ENCODE measurements at places on chromosomes 1 and 21. TPM values are rescaled to one million over a fixed set of nuclear protein-coding genes. Genes with fewer than 3 reads are reported as not detected.

DNA sequence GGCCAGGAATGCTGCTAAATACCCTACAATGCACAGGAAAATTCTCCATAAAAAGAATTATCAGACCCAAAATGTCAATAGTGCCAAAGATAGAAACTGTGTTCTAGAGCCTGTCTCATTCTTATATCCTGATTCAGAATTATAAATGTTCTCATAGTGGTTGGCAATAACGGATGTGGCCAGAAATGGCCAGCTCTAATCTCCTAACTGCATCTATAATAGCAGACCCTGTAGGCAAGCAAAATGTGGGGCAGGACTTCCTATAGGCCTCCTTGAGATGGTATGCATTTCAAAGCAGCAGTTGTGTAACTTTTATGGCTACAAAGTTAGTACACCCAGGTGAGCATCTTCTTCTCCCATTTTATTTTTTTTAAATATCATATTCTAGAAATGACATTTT is 95.9 kb upstream of the SGIP1 start:
- no peak for DNase-seq

- peak; percentile 36 for DNase-seq
Observed at GRCh38 chr1:227934476-227935313, 13.0 kb downstream of the WNT9A start.

DNA sequence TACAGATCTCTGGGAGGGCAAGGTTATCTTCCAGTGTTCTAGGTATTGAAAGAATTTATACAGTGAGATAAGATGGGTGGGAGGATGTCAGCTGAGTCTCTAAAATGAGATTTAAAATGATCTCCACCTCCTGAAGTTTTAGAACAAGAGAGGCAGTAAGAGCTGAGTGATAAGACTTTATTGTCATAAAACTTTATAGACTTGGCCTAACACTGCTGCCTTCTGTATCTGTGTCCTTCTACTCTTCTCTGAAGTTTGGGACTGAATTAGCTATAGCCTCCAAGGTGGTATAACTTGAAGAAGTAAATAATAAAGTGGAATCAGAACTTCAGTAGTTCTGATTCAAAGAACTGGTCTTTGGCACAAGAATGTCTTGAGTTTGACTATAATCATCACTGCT is 48.3 kb downstream of the SUCO start:
- DNase-seq, result no peak

DNA sequence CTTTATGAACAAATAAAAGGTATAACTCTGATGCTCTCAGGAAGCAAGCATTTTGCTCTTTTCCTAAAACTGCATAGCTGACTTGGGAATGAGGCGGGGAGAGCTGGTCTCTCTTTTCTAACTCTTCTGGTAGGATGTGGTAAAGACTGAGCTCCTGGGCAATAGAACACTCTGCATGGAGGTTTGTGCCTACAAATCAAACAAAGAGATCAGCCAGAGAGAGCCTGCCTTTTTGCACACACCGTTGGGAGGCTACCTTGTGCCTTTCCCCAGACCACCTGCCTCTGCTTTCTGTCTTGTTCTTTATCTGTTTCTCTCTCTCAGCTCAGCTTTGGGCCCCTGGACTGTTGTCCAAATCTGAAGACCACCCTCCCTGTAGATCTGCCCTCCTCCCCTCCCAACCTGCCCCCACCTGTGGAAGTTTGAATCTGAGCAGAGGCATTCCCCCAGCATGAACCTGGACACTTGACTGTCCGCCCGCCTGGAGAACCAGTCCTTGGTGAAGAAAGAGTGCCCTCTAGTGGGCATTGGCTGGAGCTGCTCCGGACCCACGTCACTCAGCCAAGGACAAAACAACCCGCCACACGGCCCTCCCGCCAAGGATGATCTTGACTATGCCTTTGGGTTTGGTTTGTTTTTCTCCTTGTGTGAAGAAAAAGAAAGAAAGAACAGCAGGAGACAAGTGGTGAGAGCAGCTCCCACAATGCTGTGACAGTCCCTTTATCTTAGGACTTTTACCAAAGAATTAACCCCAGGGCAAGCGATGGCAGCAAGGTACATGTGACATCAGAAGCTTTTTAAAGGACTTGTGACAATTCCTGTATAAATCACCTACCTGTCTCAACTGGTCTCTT is 228.2 kb downstream of the PBX1 start:
- DNase-seq, result peak; percentile 69

DNA sequence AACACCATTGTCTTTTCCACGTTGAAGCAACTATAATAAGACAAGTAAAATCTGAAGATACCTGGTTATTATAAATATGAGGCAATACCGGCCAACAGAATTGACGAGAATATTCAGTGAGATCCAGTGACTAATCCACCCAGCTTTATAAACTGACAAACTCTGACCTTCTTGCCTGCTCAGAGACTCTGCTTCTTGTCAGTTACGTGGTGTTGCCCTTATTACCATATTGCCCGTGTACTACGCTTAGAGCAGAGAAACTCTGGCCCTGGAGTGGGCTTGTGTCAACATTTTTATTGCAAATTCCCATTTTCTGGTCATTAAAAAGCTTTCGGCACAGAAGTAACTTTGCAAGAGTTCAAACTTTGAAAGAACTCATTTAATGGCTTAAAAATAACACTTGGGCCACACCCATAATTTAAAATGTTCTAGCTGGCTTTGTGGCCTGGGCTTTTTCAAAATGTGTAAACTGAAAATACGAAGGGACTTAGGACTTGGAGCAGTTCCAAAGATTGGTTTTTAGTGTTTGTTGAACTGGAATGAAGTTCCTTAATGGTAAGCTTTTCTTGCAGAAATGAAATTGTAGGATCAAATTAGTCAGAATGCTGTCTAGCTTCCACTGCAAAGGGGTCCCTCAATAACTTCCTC is 266.2 kb downstream of the LMO4 start:
- DNase-seq, result no peak

DNA sequence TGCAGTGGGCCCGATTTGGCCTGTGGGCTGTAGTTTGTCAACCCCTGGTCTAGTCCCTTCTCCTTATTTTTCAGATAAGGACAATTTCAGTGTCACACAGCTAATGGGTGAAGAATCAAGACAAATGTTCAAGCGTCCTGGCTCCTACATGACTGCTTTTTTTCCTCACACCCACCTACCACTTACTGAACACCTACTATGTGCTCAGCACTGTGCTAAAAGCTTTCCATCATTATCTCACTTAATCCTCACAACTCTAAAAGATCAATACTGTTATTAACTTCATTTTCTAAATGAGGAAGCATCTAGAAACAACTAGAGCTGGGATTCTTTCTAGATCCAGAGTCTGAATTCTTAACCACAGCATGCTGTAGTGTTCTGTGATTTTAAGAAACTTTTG is 68.5 kb upstream of the EFHD2 start:
- DNase-seq, result no peak

- no peak for DNase-seq
Observed at GRCh38 chr1:51541313-51542050, 22.4 kb upstream of the EPS15 start.

DNA sequence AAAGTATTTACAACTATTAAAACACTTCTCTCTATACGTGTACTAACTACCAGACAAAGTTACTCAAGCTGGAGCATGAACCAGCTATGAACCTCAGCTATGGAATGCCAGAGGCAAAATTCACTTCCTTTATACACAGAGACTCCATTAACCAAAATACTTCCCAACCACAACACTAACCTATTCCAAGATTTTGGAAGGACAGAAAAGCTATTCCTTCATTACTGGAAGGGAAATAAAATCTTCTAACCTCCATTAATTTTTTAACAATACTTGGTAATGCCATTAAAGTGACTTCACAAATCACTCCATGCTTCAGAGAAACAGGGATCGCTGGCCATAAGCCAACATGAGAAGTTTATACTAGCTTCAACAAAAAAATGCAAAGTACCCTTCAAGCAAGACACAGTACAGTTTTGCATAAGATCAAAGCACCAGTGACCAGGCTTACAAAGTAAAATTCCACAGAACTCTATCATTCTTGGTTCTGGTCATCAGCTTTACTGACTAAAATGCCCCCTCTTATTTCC is 58.0 kb downstream of the PUM1 start:
- DNase-seq, result no peak

DNA sequence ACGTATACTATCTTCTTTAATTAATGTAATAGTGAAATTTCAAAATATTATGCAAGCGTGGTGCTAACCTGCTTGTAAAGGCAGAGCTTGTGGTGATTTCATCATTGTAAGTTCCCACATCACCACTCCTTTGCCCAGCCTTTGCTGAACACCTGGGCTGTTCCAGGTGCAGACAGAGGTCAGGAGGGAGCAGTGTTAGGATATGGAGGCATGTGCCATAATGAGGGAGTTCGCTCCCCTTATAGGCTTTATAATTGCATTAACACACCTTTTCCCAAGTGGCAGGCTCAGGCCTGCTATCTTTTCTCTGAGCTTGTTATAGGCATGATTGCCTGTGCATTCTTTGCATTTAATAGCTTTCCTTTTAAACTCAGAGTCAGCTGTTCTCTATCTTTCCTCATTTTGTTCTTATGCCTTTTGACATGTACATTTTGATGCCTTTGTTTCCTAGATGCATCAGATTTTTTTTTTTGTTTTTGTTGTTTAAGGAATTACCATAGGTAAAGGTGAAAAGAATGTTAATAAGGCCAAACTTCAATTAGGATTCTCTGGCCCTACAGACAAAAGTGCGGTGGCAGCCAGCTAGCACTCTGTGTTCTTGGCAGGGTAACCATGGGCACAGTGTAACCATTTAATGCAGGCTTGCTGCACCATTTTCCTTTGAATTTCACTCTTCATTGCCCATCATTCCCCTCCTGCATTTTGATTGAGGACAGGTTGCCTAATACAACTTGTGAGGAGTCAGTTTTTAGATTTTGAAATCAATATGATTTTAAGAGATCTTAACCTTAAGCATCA is 12.6 kb downstream of the NPL start:
- DNase-seq, result no peak

DNA sequence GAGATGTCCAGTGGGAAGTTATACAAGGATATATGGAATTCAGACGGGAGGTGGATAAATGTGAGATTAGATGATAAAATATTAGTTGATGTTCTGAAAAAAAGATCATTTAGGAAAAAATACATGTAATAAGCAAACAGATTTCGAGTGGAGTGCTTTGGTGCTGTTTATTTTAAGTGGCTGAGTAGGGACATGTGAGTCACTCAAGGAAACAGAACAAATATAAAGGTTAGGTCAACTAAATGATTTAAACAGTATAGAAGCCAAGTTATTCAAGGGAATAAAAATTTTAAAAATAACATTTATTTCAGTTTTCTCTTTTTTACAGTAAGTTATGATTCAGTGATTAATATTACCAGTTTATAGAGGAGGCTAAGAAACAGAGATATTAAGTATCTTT is 1046.7 kb upstream of the B3GALT2 start:
- no peak for DNase-seq

DNA sequence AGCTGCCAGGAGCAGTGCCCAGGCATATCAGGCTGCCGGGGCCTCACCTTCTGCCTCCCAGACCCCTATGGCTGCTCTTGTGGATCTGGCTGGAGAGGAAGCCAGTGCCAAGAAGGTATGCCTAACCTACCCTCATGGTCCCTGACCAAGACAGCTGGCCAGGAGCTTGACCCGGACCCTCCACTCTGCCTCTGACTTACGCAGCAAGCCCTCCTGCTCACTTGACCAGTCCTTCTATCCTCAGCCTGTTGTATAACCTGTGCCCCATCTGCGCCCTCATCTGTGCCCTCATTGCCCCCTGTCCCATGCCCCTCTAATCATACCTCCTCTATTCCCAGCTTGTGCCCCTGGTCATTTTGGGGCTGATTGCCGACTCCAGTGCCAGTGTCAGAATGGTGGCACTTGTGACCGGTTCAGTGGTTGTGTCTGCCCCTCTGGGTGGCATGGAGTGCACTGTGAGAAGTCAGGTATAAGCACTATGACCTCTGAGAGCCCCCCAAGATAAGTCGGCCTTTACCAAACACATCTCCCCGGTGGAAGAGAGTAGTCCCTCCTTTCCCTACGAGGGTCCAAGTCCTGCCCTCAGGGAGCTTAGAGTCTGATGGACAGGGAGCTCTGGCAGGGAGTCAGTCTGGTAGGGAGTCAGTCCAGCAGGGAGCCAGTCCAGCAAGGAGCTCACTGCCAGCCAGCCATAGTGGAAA is 6.8 kb downstream of the TIE1 start:
- no peak for DNase-seq

- DNase-seq, result no peak
Observed at GRCh38 chr1:164609089-164609488, 50.1 kb downstream of the PBX1 start.

GRCh38 chr21:43361127-43361492 is 65.8 kb downstream of the SIK1 start:
- no peak for DNase-seq

- DNase-seq, result no peak
Observed at GRCh38 chr1:182121787-182122186, 60.3 kb upstream of the ZNF648 start.

DNA sequence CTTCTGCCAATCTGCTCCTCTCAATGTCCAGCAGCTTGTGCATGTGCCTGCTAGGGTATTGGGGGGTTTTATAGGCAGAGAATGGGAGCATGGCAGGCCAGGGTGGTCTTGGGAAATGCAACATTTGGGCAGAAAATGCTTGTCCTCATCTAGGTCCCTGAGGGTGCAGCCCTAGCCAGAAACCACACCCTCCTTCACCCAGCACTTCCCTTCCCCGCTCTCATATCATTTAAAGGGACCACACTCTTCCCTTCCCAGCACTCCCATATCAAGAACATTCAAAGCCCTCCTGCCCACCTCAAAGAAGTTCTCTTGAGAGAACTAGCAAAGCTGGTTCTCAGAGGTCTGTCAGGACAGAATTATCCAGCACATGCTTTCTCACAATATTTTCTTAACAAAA is 62.1 kb downstream of the HSD3B1 start:
- no peak for DNase-seq

The MANEAL gene
- 1.5 TPM for polyA plus RNA-seq

The VASH2 gene
- polyA plus RNA-seq, result not detected

The COA6 gene
- polyA plus RNA-seq, result 20.3 TPM
